CD4-positive, alpha-beta T cell treated with Interferon alpha-2 for 1 hour (primary cell): ENCODE measurements at places on chromosomes 1 and 21.

GRCh38 chr1:160451859-160452232 is 51.5 kb downstream of the VANGL2 start:
- DNase-seq: no peak

DNA sequence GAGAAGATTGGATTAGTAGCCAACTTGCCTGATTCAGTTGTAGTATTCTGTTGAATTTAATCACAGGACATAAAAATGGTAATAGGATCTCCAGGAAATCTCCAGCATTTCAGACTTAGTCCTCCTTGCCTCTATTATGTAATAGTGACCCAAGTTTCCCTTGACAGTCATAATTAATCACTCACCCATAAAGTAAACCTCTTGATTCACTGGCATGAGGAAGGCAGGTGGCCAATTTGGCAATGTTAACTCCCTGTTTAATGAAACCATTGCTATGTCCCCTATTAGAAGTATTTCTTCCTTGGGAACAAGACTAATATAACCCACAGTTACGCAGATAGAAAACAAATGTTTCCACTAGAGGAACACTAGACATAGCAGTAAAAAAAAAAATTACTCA is 604.8 kb upstream of the CXADR start:
- no peak for DNase-seq

DNA sequence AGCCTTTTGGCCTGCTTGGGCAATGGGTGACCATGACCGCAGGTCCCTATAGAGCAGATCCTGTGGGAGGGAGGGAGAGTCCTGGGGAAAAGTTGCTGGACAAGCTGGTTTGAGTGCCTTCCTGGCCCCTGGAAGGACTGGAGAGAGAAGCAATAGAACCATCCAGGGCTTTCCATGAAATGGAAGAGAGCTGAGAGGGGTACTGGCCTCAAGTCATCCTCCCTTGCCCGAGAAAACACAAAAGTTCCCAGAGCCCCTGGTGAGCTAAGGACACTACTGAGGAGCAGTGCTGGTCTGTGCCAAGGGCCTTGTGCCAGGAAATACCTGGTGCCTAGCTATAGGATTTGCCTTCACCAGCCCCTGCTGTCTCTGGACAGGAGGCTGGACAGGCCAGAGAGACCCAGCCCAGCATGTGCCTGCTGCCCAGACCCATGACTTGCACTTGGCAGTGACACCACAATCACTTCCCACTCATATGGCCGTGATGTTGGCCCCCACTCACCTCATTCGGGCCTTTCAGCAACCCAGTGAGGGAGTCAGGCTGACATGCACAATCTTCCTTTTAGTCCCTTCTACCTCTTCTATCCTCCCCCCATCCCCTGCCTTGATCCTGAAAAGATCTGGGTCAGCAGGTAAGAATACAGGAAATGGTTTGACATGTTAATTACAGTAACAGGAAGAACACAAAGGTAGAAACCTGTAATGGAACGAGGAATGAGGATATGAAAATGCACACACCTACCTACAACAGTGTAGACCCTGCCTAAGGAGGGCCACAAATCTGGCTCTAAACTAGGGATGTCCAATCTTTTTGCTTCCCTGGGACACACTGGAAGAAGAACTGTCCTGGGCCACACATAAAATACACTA is 7.0 kb downstream of the SH3BP5L start:
- no peak for DNase-seq

DNA sequence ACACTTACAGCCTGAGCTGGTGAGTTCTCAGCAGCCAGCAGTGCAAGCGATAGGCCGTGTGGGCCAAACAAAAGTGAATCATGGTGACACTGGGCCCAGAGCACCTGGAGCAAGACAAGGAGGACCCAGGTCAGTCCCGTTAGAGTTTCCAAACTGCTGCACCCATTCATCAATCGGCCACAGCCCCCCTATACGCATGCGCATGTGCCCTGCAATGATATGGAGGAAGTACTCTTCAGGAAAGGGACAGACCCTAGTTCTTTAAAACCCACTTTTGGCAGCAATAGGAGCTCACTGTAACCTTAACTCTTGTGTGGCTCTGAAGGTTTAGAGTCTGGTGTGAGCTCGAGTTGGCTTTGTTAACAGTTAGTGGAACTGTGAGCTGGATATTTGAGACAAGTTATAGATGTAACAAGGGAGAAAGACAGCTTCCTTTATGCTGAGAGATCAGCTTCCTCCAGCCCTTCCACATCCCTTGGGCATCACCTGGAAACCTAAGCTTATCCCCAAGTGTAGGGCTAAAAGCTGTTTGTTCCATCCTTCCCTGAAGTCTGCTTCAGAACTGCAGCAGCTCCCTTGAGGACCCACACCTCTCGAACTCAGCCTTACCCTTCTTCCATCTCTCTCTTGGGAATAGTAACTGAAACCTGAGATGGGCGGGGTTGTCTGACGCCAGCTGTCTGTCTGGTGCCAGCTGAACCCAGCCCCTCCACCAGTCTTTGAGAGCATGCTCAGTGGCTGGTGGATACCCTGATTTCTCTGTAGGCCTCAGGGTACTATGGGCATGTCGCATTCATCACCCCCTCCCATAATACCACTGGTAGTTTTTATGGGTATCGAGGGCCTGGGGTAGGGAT is 17.7 kb downstream of the NMNAT1 start:
- peak; percentile 33 for DNase-seq

DNA sequence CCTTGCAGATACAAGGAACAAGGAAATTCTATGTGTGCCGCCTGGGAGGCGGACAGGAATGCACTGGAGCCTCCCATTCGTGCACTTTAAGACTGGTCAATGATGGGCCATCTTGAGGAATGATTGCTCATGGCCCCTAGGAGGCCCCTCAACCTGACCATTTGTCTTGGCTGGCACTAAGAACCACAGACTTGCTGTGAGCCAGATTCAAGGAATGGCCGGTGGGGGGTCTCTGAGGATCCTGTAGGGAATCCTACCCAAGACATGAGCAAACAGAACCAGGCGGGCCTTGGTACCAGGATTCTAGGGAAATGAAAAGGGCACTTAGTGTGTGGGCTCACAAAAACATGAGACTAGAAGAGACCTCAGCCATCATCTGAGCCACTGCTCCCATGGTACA is 28.1 kb upstream of the GOLT1A start:
- no peak for DNase-seq

GRCh38 chr1:200866521-200866920 is 6.3 kb upstream of the GPR25 start:
- DNase-seq: no peak

DNA sequence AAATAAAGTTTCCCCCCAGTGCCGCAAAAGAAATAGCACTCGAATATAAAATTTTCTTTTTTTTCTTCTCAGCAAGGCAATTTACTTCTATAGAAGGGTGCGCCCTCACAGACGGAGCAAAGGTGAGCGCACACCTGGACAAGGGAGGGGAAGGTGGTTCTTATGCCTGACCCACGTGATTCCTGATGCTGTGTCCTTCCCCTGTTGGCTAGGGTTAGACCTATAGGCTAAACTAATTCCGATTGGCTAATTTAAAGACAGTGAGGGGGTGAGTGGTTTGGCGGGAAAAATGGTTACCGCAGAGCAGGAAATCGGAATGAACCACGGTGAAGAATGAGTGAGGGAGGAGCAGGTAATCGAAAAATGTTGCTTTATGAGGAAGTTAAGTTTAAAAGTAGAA is 607 bp upstream of the FAAH start:
- DNase-seq: no peak

DNA sequence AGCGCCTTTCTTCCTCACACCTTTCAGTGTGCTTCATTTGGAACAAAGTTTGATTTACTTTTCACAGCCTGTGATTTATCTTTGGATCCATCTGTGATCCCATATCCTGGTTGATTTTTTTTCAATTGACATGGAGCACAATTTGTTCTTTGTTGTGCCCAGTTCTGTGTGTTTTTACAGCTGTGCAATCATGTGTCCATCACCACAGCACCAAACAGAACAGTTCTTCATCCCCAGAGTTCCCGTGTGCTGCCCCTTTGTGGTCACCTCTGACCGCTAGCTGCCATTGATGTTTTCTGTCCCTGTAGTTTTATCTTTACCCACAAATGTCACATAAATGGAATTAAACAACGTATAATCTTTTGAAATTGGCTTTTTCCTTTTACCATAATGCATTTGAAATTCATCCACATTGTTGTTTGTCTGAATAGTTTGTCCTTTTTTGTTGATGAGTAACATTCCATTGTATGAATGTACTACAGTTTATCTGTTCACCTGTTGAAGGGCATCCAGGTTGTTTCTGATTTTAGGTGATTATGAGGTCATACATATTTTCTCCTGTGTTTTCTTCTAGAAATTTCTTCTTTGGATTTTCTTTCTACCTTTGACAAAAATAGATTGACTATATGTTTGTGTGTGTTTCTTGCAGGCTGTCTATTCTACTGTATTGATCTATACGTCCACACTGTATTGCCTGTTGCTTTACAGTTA is 17.4 kb downstream of the MIGA1 start:
- no peak for DNase-seq

GRCh38 chr1:209674957-209675564 is at the start of gene G0S2:
Gene G0S2 (plus strand): TSS chr1:209675412. CDS start chr1:209675685, 273 bp downstream.
- DNase-seq: peak; percentile 70

- no peak for DNase-seq
These were observed 24.2 kb upstream of the ATP6V1G3 start for GRCh38 chr1:198564716-198565115.

DNA sequence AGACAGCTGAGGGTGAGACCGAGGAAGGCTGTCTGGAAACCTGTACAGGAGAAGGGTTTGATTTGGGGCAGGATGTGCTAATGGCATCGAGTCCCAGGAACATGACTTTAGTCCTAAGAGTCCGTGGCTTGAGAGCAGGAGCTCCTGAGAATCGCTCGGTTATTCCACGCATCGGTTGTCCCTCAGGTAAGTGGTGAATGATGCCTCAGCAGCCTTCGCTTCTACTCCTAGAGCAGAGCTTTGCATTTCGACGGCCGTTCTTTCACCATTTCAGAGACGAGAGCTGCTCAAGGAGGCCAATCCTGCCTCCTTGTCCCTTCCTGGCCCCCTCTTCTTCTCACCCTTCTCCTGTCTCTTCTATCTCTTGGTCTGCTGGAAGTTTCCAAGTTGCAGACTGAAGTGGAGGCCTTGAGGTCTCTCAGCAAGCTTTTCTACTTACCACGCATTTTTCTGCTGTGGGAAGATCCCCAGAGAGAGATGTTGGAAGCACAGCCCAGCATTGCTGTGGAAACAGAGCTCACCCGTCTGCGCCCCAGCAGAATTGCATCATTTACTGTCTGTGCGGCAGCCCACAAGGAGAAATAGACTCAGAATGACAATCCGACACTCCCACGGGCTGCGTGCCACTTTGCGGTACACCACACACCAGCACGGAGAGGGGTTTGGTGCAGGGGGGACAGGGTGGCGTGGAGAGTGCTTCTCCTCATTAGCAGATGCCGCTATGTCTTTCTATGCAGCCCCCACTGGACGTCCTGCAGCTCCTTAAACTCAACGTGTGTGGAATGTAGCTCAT is 270.7 kb upstream of the C1orf174 start:
- no peak for DNase-seq

DNA sequence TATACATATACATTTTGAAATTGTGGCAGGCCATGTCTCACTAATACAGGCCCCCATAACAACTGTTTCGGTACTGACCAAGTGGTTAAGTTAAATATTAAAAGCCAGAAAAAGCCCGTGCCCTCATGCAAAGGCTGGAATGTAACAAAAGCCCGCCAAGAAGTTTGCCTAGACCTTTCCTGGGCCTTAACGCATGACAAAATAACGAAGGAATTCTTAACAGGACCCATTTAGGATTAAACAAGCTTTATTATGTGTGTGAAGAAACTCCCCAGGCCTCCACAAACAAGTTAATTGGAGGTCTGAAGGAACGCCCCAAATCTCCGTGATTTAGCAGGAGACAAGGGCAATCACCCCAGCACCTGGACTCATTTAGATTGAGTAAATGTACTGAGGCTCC is 42.4 kb downstream of the TNFSF4 start:
- DNase-seq: no peak

- DNase-seq: no peak
These were observed 2.3 kb downstream of the TTLL7 start for GRCh38 chr1:83996621-83997020.

GRCh38 chr21:21177353-21177986 is 179.3 kb downstream of the NCAM2 start:
- no peak for DNase-seq

DNA sequence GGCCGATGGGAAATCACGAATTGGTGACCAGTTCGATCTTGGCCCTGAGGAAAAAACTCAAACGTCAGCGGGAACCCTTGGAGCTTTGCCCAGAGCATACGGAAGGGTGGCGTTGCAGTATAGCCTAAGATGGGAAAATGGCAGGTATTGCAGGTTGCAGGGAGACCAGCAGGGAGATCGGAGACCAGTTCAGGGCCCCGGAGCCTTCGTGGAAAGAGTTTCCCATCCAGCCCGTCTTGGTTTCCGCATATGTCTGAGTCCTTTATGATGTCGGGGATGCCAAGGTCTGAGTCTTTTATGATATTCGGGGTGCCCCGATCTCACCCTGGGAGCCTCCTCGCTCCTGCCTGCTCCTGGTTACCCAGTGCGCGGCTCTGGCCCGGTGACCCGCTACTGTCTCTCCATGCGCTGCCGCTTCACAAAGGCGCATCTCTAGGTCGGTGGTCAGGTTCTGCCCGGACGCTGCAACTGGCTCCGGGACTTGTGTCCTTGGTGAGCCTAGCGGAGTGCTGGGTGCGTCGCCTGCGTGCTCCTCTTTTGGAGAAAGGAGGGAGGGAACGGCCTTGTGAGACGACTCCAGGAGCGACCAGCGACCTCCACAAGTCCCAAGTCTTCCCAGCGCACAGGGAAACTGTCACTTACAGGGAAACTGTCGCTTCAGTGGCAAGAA is 94.2 kb downstream of the PRKAB2 start:
- DNase-seq: no peak

- DNase-seq: no peak
These were observed 111.8 kb downstream of the RPS6KC1 start for GRCh38 chr1:213162862-213163261.

- DNase-seq: peak; percentile 47
These were observed 67.5 kb upstream of the CD1D start for GRCh38 chr1:158112994-158113758.

- DNase-seq: no peak
These were observed 17.7 kb upstream of the KLHDC8A start for GRCh38 chr1:205374210-205375078.

GRCh38 chr1:91862120-91862519 is 23.8 kb downstream of the TGFBR3 start:
- no peak for DNase-seq

DNA sequence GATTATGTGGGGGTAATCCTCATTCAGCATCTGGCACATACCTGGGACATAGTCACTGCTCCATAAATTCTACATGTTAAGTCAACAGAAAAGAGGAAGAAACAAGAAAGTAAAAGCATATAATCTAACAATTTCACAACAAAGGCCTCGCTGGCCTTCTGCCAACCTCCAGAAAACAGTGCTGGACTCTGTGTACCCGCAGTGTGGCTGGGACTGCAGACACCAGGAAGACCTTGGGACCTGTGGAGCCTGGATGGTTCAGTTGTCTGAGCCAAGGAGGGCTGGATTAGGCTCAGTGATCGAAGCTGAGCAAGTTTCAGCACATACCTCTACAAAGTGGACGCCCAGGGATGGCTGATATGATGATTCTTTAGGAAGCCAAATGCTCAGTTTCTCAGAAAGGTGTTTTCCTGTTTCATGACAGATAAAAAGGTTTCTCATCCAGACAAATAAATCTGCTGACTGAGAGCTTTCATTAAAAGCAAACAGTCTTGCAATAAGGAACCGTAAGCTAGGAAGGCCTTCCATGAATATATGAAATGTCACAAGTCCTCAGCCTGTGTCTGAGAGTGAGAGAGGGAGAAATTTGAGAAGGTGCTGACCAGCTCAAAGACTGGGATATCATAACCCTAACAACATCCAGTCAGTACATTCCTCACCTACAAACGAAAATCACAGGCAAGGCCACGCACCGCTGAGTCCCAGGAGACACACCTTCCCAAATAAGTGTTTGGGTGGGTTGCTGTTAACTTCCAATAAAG is 48.4 kb downstream of the CAPZB start:
- peak; percentile 18 for DNase-seq

GRCh38 chr21:25925936-25926335 is 191.2 kb downstream of the GABPA start:
- DNase-seq: no peak
